WERI-Rb-1 (cell line): ENCODE measurements at places on chromosomes 7 and 10.

GRCh38 chr10:12081879-12082557, 13.3 kb downstream of the DHTKD1 start:
- no peak for DNase-seq

- no peak for DNase-seq
Observed at GRCh38 chr7:127208351-127208750, 44.4 kb downstream of the GRM8 start.

DNA sequence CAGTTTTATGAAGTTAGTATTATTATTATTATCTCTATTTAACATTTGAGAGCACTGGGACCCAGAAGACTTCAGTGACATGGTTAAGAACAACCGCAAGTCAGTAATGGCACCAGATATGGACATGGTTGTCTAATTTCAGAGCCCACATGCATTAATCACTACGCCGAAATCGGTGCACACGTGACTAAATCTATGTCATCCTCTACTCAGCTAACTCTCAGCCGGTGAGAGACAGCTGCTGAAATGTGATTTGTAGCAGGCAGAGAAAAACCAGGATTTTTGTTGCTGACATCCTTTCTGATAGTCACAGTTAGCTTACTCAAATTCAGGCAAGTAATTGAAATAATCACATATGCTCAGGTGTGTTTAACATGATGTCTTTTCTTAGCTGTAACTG, 127.7 kb downstream of the SPAG6 start:
- no peak for DNase-seq

DNA sequence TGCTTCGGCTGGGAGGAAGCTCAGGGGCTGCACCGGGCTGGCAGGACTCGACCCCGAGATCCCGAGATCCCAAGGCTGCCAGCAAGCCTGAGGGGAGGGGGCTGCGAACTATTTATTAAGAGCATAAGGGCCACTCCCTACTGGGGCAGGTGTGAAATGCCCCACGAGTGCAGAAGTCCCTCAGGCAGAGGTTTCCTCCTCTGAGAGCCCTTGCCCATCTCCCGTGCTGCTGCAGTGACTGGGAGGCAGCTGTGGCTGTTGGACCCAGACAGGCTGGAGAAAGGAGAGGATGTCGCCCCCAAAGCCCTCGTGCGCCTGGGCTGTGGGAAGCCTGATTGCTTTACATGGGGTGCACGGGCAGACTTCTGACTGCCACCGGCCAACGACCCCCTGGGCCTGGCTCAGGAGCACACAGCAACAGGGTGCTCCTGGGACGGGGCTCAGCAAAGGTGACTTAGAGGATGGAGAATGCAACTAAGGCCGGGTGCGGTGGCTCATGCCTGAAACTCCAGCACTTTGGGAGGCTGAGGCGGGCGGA, 39.8 kb downstream of the RGS10 start:
- no peak for DNase-seq

GRCh38 chr10:30829901-30830300, 200.3 kb upstream of the LYZL2 start:
- no peak for DNase-seq

DNA sequence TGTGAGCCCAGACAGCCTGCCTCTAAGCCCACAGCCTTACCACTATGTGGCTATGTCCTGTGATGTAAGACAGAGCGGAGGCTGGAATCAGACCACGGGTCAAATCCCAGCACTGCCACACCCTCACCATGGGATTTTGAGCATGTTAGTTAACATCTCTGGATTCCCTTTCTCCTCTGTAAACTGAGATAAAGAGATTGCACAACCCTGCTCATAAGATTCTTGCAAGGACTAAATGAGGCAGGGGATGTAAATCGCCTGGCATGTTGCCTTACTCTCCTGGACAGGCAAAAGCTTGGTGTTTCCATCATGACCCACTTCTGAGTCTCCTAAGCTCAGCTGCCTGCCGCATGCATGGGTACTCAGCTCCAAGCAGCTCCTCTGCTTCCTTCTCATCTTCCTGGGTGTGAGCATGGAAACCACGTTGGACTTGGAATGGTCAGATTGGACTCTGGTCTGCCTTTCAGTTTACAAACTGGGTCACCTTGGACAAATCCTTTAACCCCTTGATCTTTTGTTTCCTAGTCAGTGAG, 41.3 kb upstream of the MTURN start:
- no peak for DNase-seq
